Smooth muscle cell of the umbilical artery (primary cell): ENCODE measurements at places on chromosomes 4 and X. TPM values are rescaled to one million over a fixed set of nuclear protein-coding genes. Genes with fewer than 3 reads are reported as not detected.

PCDH11X gene
- not detected in 2 replicates for total RNA-seq

FAM9C gene
- not detected in 2 replicates for total RNA-seq

HPGD gene
- 0.30 and 0.51 TPM in 2 replicates for total RNA-seq

FSTL5 gene
- total RNA-seq: 0.05 and 0.30 TPM in 2 replicates

ITGB1BP2 gene
- total RNA-seq: 4.2 and 6.0 TPM in 2 replicates

SPATA18 gene
- 23.2 and 25.4 TPM in 2 replicates for total RNA-seq

CT47B1 gene
- total RNA-seq: not detected in 2 replicates

VAMP7 gene
- total RNA-seq: 46.6 and 50.9 TPM in 2 replicates

VCX3A gene
- total RNA-seq: not detected in 2 replicates

GABRE gene
- 28.9 and 41.3 TPM in 2 replicates for total RNA-seq
